Endothelial cell (in vitro differentiated cells): ENCODE measurements at places on chromosomes 7 and 10. TPM values are rescaled to one million over a fixed set of nuclear protein-coding genes. Genes with fewer than 3 reads are reported as not detected.

VGF gene
- total RNA-seq = 0.77 TPM

DNAH11 gene
- 0.18 TPM for total RNA-seq

LAMB4 gene
- 1.1 TPM for total RNA-seq

TMEM26 gene
- 0.15 TPM for total RNA-seq

STEAP4 gene
- 0.54 TPM for total RNA-seq

TRIM50 gene
- total RNA-seq = 0.54 TPM

TCERG1L gene
- total RNA-seq = not detected

COL17A1 gene
- total RNA-seq = 4.2 TPM

STEAP1B gene
- total RNA-seq = 5.6 TPM

LAMB1 gene
- 453 TPM for total RNA-seq

PAX4 gene
- total RNA-seq = 0.33 TPM

SUGCT gene
- 1.6 TPM for total RNA-seq

RELN gene
- 2.3 TPM for total RNA-seq

PKD1L1 gene
- 4.8 TPM for total RNA-seq

IDI2 gene
- total RNA-seq = not detected

ADRB1 gene
- total RNA-seq = not detected

CPA5 gene
- total RNA-seq = not detected
